ENCODE measurements at places on chromosomes 12 and 14. TPM values are rescaled to one million over a fixed set of nuclear protein-coding genes. Genes with fewer than 3 reads are reported as not detected.

PTPN6 gene
- total RNA-seq = 12.4 TPM

RNFT2 gene
- 0.26 TPM for total RNA-seq

FAIM2 gene
- 0.53 TPM for total RNA-seq

ISCA2 gene
- total RNA-seq = 8.6 TPM

- DNase-seq = peak; percentile 92
Observed at GRCh38 chr12:70543444-70543843, 93.8 kb downstream of the PTPRB start.

GRCh38 chr12:4031703-4032291 lies 158.6 kb upstream of the PARP11 start:
- DNase-seq = peak; percentile 84

GRCh38 chr12:20410734-20411133 lies 42.4 kb downstream of the PDE3A start:
- DNase-seq = no peak

GRCh38 chr12:3281588-3282383 lies 204.6 kb downstream of the TSPAN9 start:
- DNase-seq = no peak

- DNase-seq = no peak
Observed at GRCh38 chr12:105335856-105336255, 5.4 kb downstream of the C12orf75 start.

All from bronchial epithelial cell (primary cell).